ENCODE measurements at places on chromosomes 2 and 18.

DNA sequence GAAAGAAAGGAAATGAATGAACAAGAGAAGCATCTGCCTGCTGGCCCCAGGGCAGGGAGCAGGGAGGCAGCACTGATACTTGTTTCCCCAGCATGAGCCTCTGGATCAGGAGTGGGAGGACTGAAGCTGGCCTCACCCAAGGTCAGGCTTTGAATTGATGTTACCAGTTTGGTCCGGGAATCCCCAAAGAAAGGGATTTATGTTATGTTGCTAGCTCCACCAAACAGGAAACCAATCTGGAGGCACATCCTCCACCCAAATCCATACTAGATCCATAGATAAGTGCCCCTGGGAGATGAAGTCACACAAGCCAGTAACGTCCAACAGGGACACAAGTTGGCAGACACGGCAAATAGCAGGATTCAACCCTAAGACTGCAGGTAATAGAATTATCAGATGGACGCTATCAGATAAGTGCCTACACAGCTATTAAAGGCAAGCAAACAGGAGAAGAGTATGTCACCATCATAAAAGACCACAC is 85.9 kb downstream of the MTCL1 start:
- DNase-seq: no peak

DNA sequence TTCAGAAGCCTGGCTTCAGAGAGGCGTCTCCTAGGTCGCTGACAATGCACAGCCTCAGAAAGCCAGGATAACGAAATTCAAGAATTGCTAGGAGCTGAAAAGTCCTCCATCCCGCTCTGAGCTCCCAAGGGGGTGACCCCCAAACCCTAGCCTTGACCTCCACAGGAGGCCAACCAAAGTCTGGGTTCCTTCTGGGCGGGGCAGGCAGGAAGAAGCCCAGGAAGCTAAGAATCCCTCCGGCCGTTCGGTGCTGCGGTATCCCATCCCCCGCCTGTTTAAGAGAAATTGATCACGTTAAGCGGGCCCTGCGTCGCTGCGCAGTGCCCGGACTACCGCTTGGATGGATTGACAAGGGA is 2.5 kb upstream of the OSR1 start:
- no peak for DNase-seq

DNA sequence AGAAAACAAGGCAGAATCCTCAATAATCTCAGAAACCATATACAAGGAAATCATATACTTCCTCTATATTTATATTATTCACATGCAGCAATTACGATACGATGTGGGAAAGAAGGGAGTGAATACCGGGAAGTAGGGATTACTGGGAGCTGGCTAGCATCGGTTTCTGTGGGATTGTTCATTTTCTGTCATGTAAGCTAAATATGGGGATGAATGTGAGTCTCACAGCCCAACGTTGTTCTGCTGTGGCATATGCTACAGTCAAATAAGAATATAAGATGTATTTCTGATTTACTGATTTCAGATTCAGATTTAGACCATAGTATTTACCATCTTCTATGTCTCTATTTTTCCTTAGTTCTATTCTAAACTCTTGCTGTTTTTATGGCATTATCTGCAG is 113.6 kb downstream of the EVA1A start:
- DNase-seq: no peak

DNA sequence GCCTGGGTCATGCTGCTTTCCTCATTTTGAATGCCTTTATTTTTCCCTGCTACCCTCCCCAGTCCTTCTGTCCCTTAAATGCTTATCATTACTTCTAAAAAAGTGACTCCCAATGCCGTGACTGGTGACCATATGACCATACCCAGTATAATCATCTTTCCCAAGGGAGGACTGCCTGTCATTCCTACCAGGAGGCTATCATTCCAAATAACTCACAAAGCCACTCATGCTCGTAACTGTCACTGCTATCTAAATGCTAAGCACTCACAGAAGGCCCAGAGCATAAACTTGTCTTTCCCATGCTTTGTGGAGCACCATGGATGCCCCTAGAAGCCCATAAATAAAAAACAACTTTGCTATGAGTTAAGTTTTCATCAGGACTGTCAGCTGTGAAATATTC is 38.7 kb upstream of the CREB1 start:
- no peak for DNase-seq

DNA sequence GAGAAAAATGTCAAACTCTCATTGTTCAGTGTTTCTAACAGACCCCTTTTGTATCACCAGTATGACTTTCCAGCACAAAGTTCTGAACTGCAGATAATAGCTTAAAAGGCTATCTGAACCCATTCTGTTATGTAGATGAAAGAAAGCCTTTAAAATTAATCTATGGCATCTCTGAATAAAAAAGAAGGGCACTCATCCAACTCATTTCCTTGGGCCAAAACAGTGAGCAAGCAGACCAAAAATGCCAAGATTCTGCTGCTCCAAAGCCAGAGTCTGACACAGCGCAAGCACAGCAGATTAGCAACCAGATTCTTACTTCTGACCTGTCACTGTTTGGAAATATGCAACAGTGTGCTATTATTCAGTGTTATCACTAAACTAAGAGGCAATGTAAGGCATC is 22.6 kb upstream of the ITGA6 start:
- DNase-seq: no peak

DNA sequence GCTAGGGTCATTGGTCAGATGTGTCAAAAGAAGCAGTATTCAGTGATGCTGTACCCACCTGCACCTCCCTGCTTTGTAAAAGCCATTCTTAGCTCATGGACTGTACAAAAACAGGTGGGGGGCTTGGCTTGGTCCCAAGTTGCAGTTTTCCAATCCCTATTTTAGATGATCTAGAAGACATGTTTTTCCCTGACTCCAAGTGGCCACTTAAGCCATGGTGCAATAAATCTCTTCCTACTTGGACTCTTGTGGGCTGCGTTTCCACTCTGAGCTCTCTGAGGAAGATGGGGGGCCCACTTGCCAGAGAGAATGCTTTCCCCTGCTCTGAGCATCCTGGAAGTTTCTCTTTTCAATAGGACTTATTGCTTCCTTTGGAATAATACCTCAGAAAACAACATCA is 57.0 kb upstream of the SPP2 start:
- DNase-seq: no peak

- no peak for DNase-seq
Measured at GRCh38 chr2:42960002-42960841, 167.8 kb upstream of the HAAO start.

DNA sequence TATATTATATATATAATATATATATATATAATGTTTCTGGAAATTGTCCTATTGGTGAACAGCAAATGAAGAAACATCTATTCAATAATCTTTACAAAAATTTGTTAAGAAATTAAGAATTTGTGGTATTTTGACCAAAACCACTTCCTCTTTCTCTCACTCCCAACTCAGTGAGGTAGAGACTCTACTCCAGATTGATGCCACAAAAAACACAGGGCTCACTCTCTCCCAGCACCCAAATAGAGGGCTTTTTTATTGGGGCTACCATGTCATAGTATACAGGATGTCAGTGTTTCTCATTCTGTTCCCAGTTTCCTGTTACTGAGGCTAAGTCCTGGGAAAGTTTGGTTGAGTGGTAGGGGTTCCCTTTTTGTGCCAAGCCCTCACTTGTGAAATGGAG is 1155.4 kb downstream of the BCL11A start:
- DNase-seq: no peak

DNA sequence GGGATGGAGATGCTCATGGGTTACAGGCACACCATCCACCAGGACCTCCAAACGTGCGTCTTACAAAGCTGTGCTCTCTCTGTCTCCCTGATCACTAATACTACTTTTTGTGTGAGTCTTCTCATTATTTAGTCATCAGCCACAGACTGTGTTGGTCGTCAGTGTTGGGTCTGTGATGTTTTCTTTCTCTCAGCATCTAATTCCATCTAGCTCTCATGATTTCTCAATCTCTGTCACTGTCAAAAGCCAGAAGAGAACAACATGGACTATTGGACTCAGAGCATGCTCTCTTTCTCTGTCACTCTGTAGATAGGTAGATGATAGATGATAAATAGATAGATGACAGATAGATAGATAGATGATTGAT is 6.0 kb upstream of the ARL4C start:
- DNase-seq: no peak

DNA sequence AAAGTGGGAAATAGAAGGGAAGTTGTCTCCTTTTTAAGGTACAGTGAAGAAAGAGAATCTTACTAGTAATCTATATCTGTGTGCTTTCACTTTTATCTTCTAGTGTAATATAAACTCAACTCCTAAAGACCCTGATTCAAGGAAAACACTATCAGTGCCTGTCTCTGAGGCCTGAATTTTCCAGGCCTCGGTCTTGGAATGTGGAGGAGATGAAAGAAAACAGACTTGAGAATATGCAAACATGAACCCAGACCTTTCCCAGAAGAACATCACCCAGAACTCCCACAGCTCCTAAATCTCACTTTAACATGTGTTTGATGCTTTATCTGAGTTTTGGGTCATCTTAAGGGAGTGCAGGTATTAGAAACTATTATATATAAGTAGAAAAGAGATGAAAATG is 51.8 kb downstream of the EPB41L5 start:
- DNase-seq: no peak

DNA sequence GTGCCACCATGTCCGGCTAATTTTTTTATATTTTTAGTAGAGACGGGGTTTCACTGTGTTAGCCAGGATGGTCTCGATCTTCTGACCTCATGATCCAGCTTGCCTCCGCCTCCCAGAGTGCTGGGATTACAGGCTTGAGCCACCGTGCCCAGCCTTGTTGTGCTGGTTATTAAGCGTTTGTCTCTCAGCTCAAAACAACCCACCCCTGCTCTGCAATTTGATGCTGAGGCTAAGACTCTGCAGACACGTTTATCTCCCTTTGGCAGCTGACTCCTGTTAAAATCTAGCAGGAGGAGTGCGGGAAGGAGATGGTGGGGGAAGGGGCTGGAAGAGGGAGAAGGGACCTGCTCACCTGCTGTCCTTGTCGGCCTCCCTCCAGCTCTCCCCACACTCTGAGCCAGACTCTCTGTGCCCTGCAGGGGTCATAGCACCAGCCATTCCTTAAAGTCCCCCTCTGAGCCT is 29.9 kb upstream of the IMPA2 start:
- DNase-seq: no peak

- DNase-seq: peak; percentile 45
Measured at GRCh38 chr2:54557601-54558187, 101.6 kb downstream of the SPTBN1 start.

DNA sequence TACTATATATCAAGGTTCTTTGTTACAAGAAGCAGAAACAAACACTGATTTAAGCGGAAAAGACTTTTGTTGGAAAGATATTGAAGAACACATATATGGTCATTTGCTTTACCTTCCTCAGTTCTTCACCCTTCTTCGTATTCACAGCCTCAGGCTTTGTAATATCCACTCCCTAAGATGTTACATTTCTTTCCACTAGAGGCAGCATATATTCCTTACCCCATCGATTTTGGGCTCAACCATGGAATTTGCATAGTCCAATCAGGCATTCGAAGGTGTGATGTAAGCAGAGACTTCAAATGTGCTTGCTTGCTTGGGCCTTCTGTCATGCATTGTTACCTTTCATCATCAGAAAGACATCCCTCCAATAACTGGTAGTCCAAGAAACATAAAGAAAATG is 287.4 kb downstream of the PID1 start:
- DNase-seq: no peak

- DNase-seq: no peak
Measured at GRCh38 chr2:157875641-157876065, 477 bp downstream of the ACVR1 start.
